ENCODE measurements at places on chromosomes 5 and 9. TPM values are rescaled to one million over a fixed set of nuclear protein-coding genes. Genes with fewer than 3 reads are reported as not detected.

DNA sequence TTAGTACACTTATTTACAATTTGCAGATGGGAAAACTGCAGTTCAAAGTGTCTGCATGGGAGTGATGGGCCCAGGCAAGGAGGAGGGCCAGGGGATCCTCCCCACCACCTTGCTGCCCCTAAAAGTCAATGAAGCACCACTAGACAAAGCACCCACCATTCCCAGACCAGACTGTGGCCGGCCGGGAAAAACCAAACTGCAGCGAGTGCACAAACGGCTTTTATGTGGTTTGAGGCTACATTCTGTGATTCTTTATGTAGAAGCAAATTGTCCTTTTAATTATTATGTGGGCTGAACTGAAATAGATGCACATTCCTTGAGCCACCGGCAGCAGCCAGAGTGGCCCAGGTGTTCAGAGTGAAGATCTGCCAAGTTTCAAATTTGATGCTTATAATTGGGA lies 585.3 kb upstream of the KLF4 start:
- DNase-seq = no peak

GRCh38 chr5:5638211-5638610 lies 215.7 kb downstream of the ICE1 start:
- DNase-seq = no peak

DNA sequence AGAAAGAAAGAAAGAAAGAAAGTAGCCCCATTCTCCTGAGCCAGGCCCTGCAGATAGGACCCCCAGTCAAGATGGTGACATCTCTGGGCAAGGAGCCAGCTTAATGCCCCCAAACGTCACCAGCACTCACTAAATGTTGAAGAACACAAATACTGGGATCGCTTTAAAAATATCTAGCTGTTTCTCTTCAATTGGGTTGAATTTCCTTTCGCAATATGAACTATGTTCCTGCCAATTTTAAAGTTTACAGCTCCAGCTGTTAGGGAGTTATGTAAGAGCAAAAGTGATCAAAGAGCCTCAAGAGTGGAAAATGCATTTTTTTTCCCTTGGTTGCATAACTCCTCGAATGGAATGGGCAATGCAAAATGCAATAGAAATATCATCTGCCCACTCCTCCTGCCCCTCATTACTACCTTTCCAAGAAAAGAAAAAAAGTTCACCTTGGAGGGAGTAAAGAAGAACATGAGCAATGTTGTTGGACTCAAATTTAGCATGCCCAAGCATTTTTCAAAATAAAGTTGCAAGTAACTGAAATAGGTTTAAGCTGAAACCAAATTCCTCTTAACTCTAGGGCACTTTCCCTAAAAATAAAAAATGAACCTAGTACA lies 244.2 kb upstream of the PIK3R1 start:
- no peak for DNase-seq

- no peak for DNase-seq
Measured at GRCh38 chr5:73135021-73135420, 14.6 kb downstream of the TMEM171 start.

- no peak for DNase-seq
Measured at GRCh38 chr9:35294556-35294955, 132.7 kb downstream of the UNC13B start.

- peak; percentile 44 for DNase-seq
Measured at GRCh38 chr9:134585021-134585561, 56.5 kb upstream of the COL5A1 start.

GRCh38 chr5:115551415-115551814 lies 6.8 kb upstream of the FEM1C start:
- no peak for DNase-seq

- DNase-seq = no peak
Measured at GRCh38 chr5:67204821-67205220, 8.2 kb upstream of the CD180 start.

- no peak for DNase-seq
Measured at GRCh38 chr9:115275753-115276152, 157.8 kb upstream of the TNC start.

DNA sequence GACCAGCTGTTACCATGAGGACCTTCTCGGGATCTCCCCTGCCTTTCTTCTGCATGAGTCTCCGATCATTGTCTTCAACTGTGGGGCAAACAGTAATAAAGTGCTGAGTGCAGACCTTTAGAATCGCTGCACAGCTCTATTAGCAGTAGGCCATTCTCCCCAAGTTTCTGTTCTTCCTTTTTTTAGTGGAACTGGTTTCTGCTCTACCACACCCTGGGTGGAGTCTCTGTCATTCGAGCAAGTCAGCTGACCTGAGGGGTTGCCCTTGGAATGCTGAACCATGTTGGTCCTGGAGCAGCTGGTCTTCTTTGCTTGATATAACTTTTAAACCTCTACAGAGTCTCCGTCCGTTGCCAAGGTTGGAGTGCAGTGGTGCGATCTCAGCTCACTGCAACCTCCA lies 33.4 kb upstream of the GNPDA1 start:
- DNase-seq = no peak

ZNF608 gene
- total RNA-seq = not detected

LVRN gene
- total RNA-seq = not detected

TEK gene
- total RNA-seq = not detected

GABRG2 gene
- total RNA-seq = not detected

SLC28A3 gene
- total RNA-seq = 0.44 TPM

GFI1B gene
- not detected for total RNA-seq

ADGRD2 gene
- not detected for total RNA-seq
